ENCODE measurements at places on chromosomes 1 and 21.

- DNase-seq: no peak
Observed at GRCh38 chr1:113895098-113895497, 7.7 kb upstream of the BCL2L15 start.

DNA sequence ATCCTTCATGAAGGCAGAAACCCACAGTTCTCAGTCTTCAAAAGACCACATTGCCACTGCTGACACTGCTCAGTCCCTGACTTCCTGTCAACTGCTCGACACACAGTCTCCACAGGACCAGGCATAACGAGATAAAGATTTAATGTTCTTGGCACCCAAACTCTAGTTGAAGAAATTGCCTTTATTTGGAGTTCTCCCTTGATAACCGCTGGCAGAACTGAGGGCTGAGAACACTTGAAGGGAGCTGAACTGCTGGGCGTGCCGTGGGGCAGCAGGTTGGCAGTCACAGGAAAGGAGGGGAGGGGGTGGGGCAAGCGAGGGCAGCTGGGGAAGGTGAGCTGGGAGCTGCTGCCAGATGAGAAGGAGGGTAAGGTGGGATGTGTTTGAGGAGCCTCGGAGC, 15.9 kb downstream of the HENMT1 start:
- no peak for DNase-seq

- no peak for DNase-seq
Observed at GRCh38 chr1:248047008-248047407, 372 bp downstream of the OR2L3 start.

DNA sequence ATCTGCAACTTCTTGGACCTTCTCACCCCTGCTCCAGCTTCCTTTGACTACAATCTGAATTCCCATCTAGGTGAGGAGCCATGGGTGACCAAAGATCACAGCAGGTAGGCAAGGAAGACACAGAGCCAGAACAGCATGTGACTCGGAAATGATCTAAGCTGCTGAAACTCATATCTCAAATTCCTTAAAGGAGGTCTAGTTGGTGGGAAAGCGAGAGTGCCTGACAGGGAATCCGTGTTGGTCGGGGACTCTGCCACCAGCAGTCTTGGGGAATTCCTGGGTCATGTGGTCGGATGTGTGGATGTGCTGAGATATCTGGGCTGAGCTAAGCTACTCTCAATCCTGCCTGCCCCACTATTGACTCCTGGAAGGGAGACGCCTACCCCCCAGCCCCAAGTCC, 3.2 kb upstream of the NUAK2 start:
- no peak for DNase-seq

GRCh38 chr1:171220581-171221054, 27.7 kb upstream of the FMO1 start:
- peak; percentile 77 for DNase-seq

DNA sequence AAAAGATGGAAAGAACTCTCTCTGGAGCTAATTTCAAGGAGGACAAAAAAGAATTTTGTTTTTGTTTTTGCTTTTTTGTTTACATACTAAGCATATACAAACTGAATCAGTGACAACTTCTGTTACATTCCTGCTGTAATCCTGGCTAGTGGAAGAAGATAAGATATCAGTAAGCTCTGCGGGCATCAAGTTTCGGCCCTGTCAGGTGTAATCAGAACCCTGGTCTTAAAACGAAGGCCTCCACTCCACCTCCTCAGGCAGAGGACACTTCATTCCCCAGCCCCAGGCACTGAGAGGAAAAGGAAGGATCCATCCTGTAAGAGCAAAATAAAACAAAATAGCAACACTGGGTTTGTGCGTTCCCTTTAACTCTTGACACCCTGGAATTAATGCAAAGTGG, 88.9 kb upstream of the ARHGAP29 start:
- no peak for DNase-seq

- DNase-seq: no peak
Observed at GRCh38 chr1:69120817-69121216, 446.9 kb upstream of the LRRC7 start.

GRCh38 chr1:187626056-187626455, 797.3 kb downstream of the PLA2G4A start:
- DNase-seq: no peak

DNA sequence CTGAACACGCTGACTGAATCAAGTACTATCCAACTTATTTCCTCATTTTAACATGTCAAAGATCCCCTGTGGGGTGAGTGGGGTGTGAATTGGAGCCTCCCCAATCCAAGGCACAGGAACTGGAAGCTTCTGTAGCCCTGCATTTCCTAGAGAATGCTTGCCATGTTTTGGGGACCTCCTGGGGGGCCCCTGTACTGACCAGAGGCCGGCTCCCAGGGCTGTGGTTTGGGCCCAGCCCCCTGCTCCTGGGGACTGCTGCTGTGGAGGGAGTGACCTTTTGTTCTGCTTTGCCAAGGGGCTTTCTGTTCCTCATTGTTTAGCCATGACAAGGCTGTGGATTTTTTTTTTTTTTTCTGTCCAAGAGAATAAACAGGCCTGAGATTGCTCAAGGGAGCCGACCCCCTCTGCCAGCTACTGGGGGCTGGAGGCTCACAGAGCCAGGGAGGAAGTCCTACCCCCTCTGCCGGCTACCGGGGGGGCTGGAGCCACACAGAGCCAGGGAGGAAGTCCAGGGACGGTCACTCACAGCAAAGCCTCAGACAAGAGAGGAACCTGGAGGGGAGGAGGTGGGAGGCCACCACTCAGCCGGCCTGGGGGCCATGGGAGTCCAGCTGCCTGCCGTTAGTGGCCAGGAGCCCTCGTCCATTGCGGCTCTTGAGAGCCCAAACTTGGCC, 17.4 kb downstream of the TNFRSF1B start:
- DNase-seq: peak; percentile 48

DNA sequence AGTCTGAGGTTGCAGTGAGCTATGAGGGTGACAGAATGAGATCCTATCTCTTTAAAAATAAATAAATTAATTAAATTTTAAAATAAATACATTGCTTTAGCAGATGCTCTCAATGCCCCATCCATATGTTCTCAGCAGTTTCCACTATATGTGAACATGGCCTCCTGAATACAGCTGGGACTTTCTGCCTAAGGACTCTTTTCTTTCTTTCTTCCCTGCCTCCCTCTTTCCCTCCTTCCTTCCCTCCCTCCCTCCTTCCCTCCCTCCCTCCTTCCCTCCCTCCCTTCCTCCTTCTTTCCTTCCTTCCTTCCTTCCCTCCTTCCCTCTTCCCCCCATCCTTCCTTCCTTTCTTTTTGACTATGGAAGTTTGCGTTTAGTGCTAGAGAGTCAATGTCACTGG, 10.2 kb upstream of the GRIK1 start:
- DNase-seq: no peak

- no peak for DNase-seq
Observed at GRCh38 chr1:76754730-76755129, 112.5 kb upstream of the ST6GALNAC5 start.
